ENCODE measurements at places on chromosomes 7 and 10.

GRCh38 chr10:119377451-119377957 lies 165.0 kb downstream of the RGS10 start:
- DNase-seq: no peak

- DNase-seq: no peak
Observed at GRCh38 chr10:127982601-127983000, 75.7 kb downstream of the PTPRE start.

- no peak for DNase-seq
Observed at GRCh38 chr7:4190010-4190981, 491.8 kb upstream of the FOXK1 start.

GRCh38 chr10:117536866-117537435 lies 5.6 kb upstream of the EMX2 start:
- DNase-seq: no peak

DNA sequence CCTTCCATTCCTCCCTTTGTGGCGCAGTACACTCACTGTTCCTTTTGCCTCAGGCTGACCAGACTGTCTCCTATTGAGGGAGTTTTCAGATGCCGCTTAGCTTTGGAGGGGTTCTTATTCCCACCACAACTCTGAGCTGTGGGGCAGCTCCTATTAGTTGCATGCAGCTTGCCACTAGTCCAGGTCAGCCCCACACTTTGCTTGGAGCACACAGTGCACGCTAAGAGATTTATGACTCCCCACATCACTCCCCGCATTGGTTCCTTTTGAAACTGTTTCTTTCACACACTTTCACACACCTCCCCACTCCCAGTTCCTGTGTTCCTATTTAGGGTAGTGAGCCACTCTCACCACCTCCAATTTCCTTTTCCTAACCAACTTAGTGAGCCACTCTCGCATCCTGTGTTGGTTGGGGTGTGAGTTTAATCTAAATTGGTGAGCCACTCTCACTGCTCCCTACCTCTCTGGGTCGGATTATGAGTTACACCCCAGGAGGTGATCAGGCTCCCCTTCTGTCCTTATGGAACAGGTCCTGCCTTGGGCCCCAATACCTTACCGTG lies 10.4 kb upstream of the ZNF485 start:
- no peak for DNase-seq

- DNase-seq: no peak
Observed at GRCh38 chr7:155066417-155066950, 3.6 kb upstream of the HTR5A start.

- no peak for DNase-seq
Observed at GRCh38 chr7:86155623-86156022, 488.1 kb upstream of the GRM3 start.

GRCh38 chr7:129348023-129348740 lies 86.0 kb upstream of the STRIP2 start:
- no peak for DNase-seq

- no peak for DNase-seq
Observed at GRCh38 chr7:38178695-38179344, 775 bp downstream of the STARD3NL start.

Data from erythroblast (primary cell).